ENCODE measurements at places on chromosomes 6 and 20.

GRCh38 chr6:100808638-100809275 is 72.4 kb downstream of the ASCC3 start:
- DNase-seq: no peak

DNA sequence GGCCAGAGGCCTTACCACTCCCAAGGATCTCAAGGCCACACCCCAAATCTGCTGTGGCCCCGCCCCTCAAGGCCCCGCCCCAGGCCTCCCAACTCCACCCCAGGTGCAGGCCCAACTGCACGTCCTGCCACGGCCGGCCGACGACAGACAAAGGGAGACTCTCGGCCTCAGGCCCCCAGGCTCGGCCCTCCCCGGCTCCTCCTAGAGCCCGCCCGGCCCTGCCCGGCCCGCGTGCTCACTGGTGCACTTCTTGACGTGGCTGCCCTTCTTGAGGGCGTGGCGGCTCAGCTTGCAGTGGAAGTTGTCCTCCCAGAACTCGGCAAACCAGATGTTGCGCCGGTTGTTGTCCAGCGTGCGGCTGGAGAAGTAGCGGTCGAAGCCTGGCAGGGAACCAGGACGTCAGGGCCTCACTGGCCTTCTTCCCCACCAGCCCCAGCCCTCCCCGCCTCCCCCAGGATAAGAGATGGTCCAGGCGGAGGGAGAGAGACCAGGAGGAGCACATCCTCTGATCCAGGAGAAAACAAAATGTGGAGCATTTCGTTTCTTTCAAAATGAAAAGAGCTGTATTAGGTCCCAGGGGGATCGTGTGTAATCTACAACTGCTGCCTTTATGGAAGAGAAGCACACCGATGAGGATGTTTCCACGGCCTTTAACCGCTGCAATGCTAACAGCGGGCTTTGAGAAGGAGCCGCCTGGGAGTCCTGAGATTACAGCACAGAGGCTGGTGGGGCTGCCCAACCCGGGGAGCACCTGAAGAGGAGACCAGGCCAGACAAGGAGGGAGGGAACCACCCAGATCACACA is 89.4 kb downstream of the GRM4 start:
- DNase-seq: no peak

- no peak for DNase-seq
Observed at GRCh38 chr6:85679445-85680123, 36.9 kb upstream of the SYNCRIP start.

GRCh38 chr6:127971945-127972391 is 71.1 kb upstream of the THEMIS start:
- DNase-seq: peak; percentile 82

- DNase-seq: no peak
Observed at GRCh38 chr20:11054266-11054993, 380.6 kb upstream of the JAG1 start.

- DNase-seq: no peak
Observed at GRCh38 chr6:36272234-36272633, 2.4 kb downstream of the PNPLA1 start.

GRCh38 chr20:32586291-32586690 is 1.2 kb upstream of the NOL4L start:
- DNase-seq: no peak

- DNase-seq: no peak
Observed at GRCh38 chr6:152503546-152503945, 133.6 kb downstream of the SYNE1 start.

DNA sequence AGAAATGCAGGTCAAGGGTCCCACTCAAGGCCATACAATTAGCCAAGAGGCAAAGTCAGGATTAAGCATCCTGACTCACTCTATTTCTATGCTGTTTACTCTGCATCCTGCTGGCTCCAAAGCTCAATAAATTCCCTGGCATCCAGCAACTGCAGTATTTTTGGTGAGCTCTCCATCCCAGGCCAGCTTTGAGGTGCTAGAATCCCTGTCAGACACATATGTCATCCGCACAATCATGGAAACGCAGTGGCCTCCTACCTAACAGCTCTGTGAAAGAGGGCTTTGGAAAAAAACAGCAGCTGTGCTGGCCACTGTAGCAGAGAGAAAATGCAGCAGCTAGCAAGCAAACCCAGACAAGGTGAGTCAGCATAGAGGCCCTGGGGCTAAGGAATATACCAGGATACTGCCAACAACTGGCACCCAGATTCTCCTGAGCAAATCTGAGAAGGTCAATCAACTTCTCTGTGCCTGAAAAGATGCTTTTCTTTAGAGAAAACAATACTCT is 58.4 kb downstream of the ANKEF1 start:
- no peak for DNase-seq

- no peak for DNase-seq
Observed at GRCh38 chr6:84785671-84786070, 21.3 kb upstream of the TBX18 start.

- no peak for DNase-seq
Observed at GRCh38 chr6:6438286-6438685, 117.8 kb upstream of the F13A1 start.

GRCh38 chr6:7215798-7216231 is 97.2 kb downstream of the SSR1 start:
- DNase-seq: no peak

GRCh38 chr20:1215386-1216170 is 10.3 kb upstream of the RAD21L1 start:
- peak; percentile 21 for DNase-seq

DNA sequence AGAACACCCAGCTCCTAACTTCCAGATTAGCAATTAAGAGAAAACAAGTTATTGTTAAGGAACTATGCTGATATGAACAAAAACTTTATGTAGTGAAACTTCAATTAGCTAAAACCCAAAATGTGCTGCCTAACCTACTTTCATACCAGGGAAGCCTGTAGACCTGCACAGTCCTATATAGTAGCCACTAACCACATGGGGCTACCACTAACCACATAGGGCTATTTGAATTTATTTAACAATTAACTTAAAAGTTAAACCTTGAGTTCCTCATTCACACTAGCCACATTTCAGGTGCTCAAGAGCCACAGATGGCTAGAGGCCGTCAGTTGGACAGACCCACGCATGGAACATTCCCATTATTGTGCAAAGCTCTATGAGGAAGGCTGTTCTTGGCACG is 72.4 kb upstream of the LAMP5 start:
- no peak for DNase-seq

DNA sequence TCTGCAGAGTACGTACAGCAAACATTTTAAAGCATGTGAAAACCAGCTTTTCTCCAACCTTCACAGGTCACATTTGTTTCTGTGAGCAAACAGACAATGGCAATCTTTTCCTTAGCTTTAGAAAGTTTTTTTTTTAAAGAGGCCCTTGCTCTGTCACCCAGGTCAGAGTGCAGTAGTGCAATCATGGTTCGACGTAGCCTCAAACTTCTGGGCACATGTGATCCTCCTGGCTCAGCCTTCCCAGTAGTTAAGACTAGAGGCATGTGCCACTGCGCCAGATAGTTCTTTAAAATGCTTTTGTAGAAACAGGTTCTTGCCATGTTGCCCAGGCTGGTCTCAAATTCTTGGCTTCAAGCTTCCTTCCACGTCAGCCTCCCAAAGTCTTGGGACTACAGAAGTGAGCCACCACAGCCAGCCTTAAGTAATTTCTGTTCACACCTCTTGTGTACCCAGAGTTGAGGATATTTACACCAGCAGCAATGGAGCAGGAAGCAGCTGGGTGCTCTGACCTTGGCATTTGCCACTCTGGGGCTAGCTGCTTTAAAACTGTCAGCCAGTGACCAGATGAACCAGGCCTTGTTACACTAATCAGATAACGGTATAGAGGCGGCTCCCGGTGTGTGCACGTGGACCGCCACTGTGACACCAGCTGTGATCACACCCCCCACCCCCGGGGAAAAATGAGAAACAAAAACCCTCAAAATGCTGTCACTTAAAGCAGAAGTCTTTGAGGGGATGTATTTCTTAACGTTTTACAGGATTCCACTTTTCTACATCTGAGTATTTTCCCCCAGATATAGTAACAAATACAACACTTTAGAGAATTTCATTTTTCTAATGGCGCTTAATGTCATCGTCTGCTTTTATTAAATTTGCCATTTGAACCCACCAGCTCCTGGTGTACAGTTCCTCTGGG is 71.3 kb downstream of the AKAP12 start:
- no peak for DNase-seq

- no peak for DNase-seq
Observed at GRCh38 chr6:125678601-125679000, 70.8 kb upstream of the HEY2 start.

GRCh38 chr6:56727097-56727850 is 84.6 kb upstream of the DST start:
- DNase-seq: no peak

DNA sequence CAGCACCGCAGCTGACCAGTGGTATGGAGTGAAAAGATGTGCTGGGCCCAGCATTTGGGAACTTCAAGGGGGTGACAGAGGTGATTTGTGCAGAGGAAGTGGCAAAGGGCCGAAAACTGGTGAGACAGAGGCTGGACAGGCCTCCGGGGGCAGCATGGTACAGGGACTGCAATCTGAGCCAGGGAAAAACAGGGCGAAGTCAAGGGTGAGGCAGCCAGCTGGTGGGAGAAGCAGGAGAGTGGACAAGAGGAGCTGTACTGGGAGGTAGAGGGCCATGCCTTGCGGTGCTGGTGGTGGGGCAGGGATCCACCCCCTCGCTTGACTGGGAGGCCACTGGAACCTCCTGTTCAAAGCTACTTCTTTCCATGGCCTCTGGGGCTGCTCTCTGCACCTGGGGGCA is 7.3 kb upstream of the GFRA4 start:
- no peak for DNase-seq

- no peak for DNase-seq
Observed at GRCh38 chr6:168078943-168079405, at the start of gene FRMD1. TSS of gene FRMD1 (minus strand) at chr6:168079212. CDS start at chr6:168079094, 118 bp downstream.

DNA sequence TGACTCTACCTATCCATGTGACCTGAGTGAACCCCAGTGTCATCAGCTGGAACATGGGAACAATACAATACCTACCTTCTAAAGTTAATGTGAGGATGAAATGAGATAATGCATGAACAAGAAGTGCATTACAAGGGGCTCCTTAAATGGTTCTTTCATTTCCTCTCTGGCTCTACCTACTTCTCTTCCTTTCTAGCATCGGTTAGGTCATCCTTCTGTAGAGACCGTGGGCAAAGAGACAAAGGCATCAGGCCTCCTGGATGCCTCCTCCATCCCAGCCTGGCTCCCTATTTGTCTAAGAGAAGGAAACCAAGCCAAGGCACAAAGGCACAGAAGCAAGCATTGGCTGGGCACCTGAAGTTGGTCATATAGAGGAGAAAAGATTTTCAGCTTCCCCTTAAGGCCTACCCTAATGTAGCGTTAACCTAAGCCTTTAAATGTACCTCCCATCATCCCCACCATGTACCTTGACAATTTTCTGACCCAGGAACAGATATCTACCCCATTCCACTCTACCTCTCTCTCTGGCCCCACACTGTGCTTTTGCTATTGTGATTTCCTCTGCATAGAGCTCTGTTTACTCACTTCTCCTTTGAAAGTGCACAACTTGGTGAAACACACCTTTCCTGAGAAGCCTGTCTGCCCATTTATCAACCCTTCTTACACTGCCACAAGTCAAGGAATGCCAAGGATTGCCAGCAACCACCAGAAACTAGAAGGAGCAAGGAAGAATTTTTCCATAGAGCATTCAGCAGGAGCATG is 86.6 kb downstream of the GCLC start:
- DNase-seq: no peak

DNA sequence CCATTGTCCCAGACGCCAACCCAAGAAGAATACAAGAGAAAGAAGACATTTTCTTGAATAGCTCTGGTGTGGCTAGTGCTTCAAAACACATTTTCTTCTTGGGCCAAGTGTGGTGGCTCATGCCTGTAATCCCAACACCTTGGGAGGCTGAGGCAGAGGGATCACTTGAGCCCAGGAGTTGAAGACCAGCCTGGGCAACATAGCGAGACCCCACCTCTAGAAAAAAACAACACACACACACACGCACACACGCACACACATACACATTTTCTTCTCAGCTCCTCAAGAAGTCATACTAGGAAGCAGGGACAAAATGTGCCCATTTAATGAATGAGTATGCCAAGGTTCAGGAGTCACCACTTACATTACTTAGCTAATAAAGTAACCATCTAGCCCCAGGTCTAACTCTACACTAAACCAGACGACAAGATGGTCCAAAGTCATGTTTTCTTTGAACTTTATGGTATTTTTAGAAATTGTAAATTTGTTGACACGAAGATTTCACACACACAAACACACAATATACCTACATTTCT is 68.8 kb downstream of the ZMYND8 start:
- no peak for DNase-seq

- DNase-seq: no peak
Observed at GRCh38 chr6:41659935-41660334, 21.7 kb downstream of the MDFI start.

DNA sequence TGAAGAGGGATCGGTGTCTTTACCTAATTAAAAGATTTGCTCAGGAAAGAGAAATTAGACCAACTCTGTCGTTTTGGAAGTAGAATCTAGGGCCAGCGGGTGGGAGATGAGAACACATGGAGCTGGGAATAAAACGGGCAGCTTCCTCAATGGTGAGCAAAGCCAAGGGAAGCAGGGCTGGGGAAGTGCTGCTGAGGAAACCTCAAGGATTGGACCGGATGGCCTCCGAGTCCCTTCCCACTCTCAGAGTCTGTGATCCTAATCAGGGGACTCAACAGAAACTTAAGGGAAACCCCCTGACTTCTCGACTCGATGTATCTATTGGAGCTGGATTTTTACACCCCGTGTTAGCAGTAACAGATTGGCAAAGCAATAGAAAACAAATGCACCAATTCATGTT is 10.8 kb downstream of the GCNT2 start:
- no peak for DNase-seq

GRCh38 chr20:8447262-8448120 is 315.4 kb downstream of the PLCB1 start:
- no peak for DNase-seq

GRCh38 chr20:51326201-51326819 is 216.2 kb downstream of the NFATC2 start:
- no peak for DNase-seq

DNA sequence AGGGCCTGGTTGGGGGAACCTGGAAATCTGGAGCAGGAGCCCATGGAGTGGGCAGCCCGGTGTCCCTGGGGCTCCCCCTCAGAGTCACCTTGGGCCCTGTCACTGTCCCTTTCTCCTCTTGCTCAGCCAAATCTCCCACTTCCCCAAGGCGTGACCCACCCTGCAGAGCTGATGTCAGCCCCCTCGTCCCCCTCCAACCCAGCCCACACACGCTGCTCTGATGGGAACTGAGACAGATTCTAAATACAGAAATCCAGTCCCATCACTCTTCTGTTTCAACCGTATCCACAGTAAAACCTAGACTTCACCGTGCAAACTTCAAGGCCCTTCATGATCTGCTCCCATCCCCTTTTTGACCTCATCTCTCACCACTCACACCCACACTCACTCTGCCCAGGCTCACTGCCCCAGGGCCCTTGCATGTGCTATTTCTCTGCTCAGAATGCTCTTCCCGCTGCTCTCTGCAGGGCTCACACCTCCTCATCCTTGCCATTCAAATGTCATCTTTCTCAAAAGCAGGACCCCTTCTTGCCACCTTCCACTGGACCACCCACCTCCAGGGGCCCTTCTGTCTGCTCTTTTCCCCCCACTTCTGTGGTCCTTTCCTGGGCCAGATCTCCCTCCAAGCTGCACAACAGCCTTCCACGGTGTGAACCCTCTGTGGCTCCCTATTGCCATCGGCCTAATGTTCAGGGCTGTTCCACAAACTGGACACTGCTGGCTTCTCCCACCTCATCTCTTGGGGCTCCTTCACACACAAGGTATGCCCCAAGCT is 16.6 kb downstream of the TGM2 start:
- no peak for DNase-seq

- DNase-seq: no peak
Observed at GRCh38 chr6:5116243-5116991, 31.3 kb downstream of the PPP1R3G start.

Data from CD4-positive, alpha-beta T cell treated with Interleukin-21 for 1 hour (primary cell).